ENCODE measurements at places on chromosomes 1 and 21.

GRCh38 chr1:26418865-26419349, 8.3 kb downstream of the LIN28A start:
- no peak for DNase-seq

- no peak for DNase-seq
Measured at GRCh38 chr1:240435996-240436566, 175.9 kb downstream of the GREM2 start.

DNA sequence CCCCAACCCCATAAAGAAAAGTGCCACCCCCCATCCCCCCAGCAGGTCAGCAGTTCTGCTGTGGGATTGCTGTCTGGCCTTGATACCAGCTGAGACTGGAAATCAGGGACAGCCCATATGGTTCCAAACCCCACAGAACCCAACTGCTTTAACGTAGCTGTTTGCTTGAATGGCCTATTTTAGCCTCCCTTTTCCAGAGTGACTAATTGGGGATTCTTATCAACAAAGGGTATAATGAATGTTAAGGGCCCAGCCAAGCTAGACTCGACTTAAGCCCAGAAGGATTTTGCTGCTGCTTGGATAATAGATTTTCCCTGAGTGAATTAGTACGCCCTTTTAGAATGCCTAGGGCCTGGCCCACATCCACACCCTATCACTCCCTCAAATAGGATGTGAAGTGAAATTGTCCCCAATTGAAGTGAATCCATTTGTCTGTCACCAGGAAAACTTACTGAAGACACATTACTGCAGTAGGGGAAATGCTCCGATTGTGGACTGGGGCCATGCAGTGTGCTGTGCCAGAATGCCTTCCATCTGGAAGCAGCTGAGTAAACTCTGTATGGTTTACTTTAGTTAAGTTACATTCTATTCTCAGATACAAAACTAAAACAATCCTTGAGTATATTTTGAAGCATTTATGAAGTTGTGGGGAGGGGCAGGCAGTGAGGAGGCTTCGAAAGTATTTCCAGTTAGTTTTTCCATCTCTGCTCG, 156.9 kb downstream of the DHRS3 start:
- no peak for DNase-seq

DNA sequence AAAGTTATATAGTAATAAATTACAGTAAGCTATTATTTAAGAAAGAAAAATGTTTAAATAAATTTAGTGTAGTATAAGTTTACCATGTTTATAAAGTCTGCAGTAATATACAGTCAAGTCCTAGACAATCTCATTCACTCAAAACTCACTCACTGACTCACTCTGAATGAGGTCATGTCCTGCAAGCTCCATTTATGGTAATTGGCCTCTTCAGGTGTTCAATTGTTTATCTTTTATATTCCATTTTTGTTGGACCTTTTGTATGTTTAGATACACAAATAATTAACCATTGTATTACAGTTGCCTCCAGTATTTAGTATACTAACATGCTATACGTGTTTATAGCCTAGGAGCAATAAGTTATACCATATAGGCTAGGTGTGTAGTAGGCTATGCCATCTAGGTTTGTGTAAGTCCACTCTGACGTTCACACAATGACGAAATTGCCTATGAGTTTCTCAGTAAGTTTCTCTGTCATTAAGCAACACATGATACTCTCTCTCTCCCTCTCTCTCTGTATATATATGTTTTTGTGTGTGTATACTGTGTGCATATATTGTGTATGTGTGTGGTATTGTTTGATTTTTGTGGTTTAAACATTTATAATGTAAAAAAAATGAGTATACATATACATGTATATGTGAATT, 161.2 kb downstream of the NCAM2 start:
- DNase-seq: no peak

GRCh38 chr1:217240656-217241055, 390.2 kb downstream of the GPATCH2 start:
- no peak for DNase-seq

DNA sequence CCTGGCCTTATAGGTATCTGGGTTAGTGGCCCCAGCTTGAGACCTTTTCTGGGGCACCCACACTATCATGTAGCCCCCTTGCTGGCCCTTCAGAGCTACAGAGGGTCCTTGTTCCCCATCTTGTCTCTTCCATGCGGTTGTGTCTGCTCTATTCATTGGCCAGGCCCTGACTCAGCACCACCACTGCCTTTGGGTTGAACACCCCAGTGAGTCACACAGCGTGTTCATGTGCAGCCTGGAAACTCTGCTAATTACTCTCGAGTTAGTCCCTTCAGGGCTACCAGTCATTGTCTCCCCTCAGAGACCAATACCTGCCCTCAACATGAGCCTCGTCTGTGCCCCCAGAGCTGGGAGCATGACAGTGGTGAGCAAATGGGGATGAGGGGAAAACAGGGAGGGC, 28.2 kb upstream of the IKBKE start:
- DNase-seq: no peak

DNA sequence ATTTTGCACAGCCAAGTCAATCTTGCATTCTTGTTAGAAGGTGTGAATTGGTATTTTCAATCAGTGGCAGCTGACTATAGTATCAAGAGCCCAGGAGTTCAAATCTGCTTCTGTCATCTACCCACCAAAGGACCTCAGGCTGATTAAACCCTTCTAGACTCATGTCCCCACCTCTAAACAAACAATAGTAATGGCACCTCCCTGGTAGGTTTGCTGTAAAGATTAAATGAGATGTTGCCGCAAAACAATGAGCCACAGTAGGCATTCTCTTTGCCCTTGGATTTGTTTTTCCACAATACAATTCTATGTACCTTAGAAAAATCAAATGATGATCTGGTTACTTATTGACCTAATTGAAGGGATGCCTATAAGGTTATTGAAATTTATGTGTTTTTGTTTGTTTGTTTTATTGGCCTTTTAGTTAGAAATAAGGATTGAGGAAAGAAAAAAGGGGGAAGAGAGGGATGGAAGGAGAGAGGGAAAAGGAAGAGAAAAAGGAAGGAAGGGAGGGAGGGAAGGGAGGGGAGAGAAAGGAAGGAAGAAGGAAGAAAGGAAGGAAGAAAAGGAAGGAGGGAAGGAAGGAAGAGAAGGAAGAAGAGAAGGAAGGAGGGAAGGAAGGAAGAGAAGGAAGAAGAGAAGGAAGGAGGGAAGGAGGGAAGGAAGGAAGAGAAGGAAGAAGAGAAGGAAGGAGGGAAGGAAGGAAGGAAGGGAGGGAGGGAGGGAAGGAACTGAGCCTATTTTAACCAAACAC, 110.7 kb downstream of the ETS2 start:
- DNase-seq: no peak

DNA sequence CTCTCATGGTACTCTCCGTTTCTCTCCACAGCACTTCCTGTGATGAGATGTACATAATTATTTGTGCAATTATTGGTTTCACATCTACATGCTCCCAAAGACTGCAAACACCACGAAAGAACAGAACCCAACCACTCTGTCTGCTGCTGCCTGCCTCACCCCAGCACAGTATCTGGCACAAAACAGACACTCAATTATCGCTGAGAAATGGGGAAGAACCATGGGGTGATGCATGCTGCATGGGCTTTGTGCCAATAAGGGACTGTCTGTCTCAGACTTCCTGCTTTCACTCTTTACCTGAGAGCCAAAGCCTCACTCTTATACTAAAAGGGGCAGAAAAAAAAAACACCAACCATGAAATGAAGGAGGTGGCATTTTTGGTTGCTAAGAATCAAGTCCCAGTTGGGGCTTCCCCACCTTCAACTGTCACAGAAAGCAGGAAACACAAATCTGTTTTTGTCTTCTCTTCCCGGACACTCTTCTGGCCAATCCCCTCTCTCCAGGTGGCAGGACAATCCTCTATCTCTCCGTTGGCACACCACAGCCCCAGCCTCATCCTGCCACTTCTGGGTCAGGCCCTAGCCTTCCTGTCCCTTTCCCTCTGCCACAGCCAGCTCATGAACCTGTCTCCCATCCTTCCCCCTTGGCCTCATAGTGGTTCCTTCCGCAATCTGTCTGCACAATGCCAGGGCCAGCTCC, 82.0 kb downstream of the TGFBR3 start:
- DNase-seq: no peak

DNA sequence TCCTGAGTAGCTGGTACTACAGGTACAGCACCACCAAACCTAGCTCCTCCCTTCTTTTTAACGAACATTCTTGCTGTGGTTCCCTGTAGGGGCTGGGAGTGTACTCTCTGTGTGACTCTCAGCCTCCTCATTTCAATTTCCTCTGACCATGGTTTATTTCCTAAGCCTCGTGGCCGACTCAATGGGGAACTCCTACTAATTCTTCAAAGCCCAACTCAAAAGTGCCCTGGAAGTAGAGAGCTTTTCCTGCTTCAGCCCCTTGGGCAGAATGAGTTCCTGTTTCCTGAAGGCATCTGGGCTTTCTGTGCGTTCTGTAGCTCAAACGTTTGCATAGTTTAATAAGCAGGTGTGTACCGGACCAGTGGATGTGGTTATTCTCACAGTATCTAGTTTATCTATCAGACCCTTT, 70.9 kb upstream of the ACOT11 start:
- no peak for DNase-seq

DNA sequence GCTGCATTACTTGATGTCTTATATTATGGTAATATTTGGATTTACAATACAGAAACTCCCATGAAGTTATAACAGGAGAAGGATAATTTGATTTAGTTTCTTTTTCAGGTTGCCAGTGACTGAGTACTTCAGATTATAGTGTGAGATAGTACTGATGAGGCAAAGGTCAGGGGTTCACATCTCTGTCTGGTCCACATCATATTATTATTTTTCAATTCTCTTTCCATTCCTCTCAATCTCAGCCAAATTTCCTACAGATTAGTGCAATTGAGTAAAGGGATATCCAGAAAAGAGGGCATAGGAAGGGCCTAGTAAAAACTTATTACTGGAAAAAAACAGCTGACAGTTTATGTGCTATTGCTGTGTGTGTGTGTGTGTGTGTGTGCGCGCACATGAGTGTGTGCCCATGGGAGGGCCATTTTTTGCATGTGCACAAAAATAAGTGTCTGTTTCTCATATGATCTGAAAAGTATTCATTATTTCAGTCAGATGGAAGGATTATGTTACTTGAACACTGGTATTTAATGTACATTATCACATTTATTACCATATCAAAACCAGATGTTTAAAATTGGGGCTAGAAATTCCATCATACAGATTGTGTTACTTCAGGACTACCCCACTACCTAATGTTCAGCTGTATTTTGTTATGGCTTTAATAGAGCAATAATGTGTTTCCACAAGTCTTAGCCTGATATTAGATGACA, 78.3 kb upstream of the KCNK2 start:
- no peak for DNase-seq

- DNase-seq: no peak
Measured at GRCh38 chr1:238191170-238191569, 300.4 kb upstream of the ZP4 start.

- no peak for DNase-seq
Measured at GRCh38 chr1:176643536-176643935, 180.6 kb downstream of the PAPPA2 start.

- no peak for DNase-seq
Measured at GRCh38 chr21:32508558-32508957, 76.8 kb downstream of the TCP10L start.

- DNase-seq: no peak
Measured at GRCh38 chr1:206005778-206006180, 2.6 kb upstream of the RAB7B start.

DNA sequence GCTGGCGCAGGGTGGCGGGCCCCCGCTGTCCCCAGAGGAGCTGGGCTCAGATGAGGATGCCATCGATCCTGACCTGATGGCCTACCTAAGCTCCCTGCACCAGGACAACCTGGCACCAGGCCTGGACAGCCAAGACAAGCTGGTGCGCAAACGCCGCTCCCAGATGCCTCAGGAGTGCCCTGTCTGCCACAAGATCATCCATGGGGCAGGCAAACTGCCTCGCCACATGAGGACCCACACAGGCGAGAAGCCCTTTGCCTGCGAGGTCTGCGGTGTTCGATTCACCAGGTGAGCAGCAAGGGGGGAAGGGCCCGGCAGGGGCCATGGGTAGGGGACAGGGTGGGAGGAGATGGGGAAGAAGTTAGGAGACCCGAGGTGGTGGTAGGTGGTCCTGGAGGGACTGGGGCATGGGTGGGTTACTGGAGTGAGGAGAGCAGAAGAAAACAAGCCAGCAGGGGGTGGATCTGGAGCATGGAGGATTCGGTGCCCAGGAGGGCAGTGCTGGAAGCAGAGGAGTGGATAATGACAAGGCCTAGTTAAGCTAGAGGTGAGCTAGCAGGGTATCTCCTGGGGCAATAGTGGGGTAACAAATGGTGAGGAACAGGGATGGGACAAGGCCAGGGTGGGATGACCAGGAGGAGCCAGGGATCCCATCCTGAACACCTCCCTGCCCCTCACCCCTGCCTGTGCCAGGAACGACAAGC, 13.1 kb downstream of the ZBTB7B start:
- DNase-seq: no peak

GRCh38 chr1:202752774-202753173, 42.5 kb upstream of the SYT2 start:
- DNase-seq: no peak

- DNase-seq: no peak
Measured at GRCh38 chr21:42580793-42581321, 67.2 kb downstream of the SLC37A1 start.

DNA sequence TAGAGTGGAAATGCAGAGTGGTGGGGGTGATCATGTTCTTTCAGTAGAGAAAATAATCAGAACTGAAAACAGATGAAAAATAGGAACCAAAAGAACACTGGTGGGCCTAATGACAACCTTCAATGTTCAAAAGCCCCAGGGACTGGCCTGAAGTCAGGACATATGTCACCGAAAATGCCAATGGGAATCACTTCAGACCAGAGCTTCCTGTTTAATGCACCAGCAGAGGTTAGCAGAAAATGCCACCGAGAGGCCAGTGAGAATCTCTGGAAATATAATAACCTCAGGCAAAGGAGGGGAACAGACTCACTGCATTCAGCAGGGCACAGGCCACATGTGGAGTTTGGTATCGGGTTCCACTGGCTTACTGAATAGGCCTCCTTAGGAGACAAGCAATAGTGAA, 15.9 kb upstream of the CD58 start:
- no peak for DNase-seq

- no peak for DNase-seq
Measured at GRCh38 chr1:187961895-187962294, 1133.1 kb downstream of the PLA2G4A start.

- DNase-seq: no peak
Measured at GRCh38 chr1:21241771-21242581, 48.3 kb downstream of the ECE1 start.

All from DMS79 treated with DMSO at 0.1 percent for 48 hours (cell line).